ENCODE measurements at places on chromosomes 1 and 21.
A peak's percentile ranks its signal among the peaks of the same experiment; 100 is the strongest.

GRCh38 chr1:214445831-214446614, 105.4 kb downstream of the PTPN14 start:
- no peak for DNase-seq

GRCh38 chr1:219774386-219774785, 154.0 kb downstream of the SLC30A10 start:
- no peak for DNase-seq

DNA sequence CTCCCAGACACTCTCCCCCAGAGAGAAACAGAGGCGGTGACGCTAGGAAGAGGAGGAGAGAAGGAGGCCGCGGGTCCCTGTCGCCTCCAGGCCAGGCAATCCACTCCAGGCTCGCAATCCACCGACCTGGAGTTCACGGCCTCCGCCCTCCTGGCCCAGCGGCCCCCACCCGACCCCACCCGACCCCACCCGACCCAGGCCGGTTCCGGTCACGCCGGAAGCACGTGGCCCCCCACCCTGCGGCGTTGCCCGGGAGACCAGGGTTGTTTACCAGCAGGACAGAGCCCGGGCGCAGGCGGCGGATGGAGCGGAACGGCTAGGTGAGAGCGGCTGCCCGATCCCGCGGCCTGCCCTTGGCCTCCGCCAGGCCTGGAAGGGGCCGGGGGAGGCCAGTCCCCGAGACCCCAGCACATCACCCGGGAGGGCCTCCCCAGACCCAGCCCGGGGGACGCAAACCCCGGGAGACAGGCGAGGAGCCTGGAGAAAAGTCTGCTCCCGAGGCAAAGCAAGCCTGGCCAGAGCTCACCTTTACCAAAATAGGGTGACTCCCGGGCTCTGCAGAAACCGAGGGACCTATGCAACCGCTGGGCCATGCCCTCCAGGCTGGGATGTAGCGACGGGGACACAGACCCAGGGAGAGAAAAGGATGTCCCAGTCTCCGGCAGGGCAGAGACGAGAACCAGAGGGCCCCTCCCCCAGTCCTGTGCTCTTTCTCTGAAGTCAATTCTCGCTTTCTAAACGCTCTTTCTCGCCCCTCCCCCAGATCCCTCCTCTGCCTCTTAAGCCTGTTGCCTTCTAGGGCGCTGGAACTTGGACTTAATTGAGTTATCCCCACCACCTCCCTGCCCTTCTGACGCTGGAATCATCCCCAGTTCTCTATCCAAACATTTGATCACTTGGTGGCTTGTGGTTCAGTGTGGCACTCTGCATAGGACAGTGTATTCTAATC, at the start of the genes PLA2G2C and UBXN10:
Gene PLA2G2C (minus strand): TSS at position 685 of the 949 bp plus-strand sequence. CDS start 9,155 bp downstream, outside the sequence.
Gene UBXN10 (plus strand): TSS at position 263 of the 949 bp plus-strand sequence. CDS start 4,466 bp downstream, outside the sequence.
- DNase-seq: peak; percentile 54

- no peak for DNase-seq
Measured at GRCh38 chr1:172640111-172640510, 18.8 kb upstream of the FASLG start.

DNA sequence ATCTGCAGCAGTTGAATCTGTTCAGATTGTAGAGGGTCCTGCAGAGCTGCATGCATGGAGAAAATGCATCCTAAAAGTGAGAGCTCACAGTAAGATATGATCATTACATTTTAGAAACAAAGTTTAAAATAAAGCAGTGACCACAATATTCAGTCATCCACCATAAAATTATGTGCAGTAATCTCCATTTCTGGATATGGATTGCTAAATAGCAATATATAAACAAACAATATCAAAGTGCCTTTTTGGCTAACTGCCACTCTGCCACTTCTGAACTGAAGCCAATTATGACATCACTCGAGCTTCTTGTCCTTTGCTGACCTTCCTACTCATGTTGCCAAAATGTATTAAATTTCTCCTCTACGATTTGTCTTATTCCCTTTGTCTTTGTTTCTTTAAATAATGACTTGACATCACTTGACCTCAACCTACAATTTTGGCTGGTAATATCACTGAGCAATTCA, 262.0 kb upstream of the CXADR start:
- no peak for DNase-seq

GRCh38 chr1:37726751-37727585, 34.7 kb downstream of the CDCA8 start:
- no peak for DNase-seq

- peak; percentile 43 for DNase-seq
Measured at GRCh38 chr1:40877698-40878097, 15.5 kb upstream of the CITED4 start.

- no peak for DNase-seq
Measured at GRCh38 chr1:67590329-67590728, 94.7 kb upstream of the GADD45A start.

DNA sequence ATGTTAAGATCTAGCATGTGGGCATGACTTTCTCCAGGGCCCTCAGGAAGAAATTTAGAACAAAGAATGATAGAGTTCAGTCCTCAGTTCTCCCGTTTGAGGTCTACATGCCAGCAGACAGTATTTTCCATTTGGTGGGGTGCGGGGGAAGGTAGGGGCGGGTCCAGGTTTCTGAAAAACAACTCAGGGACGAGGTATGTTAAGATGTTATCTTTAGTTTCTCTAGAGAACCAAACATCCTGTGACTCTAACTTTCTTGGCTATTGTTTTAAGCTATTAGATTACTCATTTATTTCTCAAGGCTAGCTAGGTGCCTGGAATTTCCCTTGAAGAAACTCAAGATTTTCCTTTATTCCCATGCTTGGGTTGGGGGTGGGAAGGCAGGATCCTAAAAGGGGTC, 42.3 kb upstream of the SYT14 start:
- no peak for DNase-seq

- no peak for DNase-seq
Measured at GRCh38 chr1:19786988-19787423, 12.7 kb downstream of the TMCO4 start.

- DNase-seq: no peak
Measured at GRCh38 chr1:106268070-106268469, 788.4 kb upstream of the PRMT6 start.

DNA sequence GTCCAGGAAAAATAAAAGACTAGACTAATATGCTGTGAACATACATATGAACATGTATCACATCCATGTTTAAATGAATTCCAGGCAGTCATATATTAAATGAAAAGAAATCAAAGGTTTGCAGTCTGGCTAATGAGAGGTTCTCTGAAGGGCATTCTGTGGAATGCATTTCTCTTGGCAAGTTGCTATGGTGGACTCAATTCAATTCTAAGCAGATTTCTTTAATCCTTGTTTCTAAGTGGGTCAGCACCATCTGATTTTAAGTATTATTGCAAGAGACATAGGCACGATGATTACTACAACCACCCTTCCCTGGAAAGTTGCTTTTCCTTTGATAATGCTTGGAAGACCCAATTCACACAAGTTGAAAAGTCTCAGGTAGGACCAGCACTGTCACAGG, 23.9 kb upstream of the ABCA4 start:
- DNase-seq: no peak

DNA sequence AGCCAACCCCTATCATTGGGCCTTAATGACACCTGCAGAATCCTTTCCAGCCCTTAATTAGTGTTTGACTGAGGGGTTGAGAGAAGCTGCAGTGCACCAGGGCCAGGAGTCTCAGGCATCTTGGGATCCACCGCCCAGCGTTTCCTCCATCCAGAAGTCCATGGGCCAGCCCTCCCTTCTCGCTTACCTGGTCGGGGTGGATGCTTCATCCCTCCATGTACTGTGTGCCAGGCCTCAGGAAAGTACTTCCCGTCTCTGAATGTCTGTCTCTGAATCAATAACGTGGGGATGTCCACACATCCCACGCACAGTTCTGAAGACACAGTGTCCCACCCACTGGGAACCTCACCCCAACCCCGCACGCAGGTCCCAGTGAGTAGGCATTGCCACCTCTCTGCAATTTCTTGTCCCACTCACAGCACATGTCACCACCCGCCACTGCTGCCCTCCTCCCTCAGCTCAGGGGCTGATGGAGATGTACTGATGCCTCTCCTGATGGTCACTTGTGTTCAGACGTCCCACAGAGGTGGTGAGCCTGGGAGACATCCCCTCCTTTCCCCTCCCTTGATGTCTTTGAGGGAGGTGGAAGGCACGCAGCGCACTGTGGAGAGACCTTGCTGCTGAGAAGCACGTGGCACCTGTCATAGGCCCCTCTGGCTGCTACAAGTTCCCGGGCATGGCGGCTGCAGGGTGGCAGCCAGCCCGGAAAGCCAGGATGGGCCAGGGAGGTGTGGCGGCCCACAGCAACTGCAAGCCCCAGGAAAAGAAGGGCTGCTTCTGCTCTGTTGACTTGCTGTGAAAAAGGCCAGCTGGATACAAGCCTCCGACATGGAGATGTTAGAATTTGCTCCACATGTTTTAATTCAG, 29.4 kb upstream of the PRSS38 start:
- no peak for DNase-seq

DNA sequence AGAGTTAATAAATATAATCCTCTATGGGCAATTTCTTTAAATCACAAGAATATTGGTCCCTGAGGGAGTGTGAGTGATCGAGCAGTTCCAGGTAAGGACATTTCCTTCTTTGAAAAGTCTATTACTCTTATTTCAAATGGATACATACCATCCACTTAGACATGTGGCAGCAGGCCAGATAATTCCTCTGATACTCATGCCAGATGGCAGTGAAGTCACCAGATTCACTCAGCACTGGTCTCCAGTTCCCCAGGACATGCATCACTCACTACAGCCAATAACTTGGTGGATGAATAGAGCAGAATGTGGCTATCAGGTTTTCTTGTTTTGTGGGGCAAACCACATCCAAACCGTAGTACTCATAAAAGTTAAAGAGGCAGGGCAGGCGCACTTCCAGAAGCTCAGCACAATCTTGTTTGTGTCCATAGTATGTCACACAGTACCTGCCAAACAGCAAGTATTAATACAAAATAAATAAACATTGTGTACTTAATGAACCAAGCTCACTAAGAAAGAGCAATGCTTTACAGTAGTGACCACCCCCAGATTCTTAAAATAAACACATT, 74.2 kb upstream of the CD53 start:
- no peak for DNase-seq

GRCh38 chr1:921011-921837, 2.5 kb upstream of the SAMD11 start:
- no peak for DNase-seq

DNA sequence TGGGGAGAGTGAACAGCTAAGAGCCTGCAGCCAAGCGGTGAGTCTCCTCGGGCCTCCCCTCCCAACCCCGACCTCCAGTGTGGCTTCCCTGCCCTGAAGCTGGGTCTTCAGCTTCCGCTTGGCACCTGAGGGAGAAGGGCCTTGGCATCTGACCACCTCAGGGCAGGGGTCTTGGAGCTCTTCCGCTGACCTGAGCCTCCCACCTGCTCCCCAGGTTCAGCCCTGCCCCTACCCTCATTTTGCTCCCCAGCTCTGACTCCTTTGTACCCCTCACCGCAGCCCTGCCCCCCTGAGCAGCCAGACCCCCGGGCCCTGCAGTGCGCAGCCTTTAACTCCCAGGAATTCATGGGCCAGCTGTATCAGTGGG, 4.9 kb downstream of the ADAMTSL4 start:
- no peak for DNase-seq

GRCh38 chr1:103387898-103388297, 137.6 kb upstream of the RNPC3 start:
- no peak for DNase-seq

- DNase-seq: no peak
Measured at GRCh38 chr1:61190153-61190552, 107.8 kb downstream of the NFIA start.

GRCh38 chr1:23394684-23395083, 25.0 kb upstream of the ZNF436 start:
- no peak for DNase-seq

DNA sequence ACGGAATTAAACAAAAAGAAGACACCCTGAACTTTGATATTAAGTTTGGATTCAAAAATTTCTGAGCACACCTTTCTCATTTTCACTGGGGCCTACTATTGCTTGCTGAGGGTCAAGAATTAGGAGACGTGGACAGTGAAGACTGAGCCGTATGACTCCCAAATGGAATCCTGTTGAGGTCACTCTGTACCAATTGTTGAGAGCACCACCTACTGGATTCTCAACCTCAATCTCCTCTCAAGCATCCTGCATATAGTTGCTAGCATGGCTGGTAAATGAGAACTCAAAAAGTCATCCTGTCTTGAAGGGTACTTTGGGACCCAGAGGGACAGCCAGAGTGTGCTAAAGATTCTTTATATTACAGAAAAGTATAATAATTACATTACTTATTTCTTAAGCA, 20.2 kb upstream of the MTR start:
- no peak for DNase-seq

- DNase-seq: no peak
Measured at GRCh38 chr1:165896277-165896676, 68.9 kb downstream of the UCK2 start.

GRCh38 chr21:46597896-46598343, 7.0 kb downstream of the S100B start:
- no peak for DNase-seq

- DNase-seq: no peak
Measured at GRCh38 chr1:174682419-174683008, 234.8 kb downstream of the GPR52 start.

DNA sequence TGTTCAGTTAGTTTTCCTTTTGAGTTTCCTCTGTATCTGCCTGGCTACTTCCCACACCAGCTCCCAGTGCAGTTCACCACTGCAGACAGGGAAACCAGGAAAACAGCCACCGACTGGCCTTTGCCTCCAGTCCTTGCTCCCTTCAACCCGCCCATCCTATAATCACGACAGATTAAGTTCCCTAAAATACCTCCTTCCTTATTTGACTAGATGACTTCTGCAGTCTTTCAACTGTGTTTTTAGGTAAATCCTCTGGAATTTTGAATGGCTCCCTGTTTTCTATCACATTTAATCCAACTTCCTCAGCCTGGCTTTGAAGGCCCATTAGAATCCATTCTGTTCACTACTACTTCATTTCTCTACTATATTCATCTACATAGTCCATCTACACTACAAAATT, 37.6 kb downstream of the BEND5 start:
- DNase-seq: no peak

GRCh38 chr1:119554183-119554582, 47.2 kb downstream of the HSD3B1 start:
- DNase-seq: no peak

GRCh38 chr1:242468784-242469183, 55.7 kb downstream of the PLD5 start:
- DNase-seq: no peak

GRCh38 chr1:43312212-43312623, 11.4 kb downstream of the TIE1 start:
- DNase-seq: no peak

- DNase-seq: no peak
Measured at GRCh38 chr1:167516404-167517388, 1.6 kb downstream of the CD247 start.

DNA sequence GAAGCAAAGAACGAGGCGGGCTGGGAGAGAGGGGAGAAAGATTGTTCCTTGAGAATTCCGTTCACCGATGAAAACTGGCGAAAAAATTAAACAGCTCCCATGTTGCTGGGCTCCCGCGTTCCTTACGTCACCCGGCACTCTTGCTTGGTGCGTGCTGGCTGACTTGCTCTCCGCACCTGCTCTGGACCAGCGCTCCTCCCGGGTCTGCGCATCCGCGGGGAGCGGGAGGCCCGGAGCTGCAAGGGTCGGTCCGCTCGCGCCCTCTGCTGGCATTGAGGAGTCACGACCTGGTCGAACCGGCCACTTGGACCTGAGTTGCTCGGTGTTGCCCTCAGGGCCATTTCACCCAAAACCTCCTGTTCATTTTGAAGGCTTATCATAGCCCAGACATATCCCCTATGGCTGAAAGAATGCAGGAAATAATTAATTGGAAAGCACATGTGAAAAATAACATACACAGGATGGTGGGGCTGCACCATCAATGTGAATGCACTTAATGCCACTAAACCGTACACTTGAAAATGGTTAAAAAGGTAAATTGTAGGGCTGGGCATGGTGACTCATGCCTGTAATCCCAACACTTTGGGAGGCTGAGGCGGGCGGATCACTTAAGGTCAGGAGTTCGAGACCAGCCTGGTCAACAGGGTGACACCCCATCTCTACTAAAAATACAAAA, 98.9 kb upstream of the BACE2 start:
- DNase-seq: peak; percentile 55

Data from activated CD4-positive, alpha-beta T cell treated with anti-CD3 and anti-CD28 coated beads for 4 hours (primary cell).